H4 (cell line): ENCODE measurements at places on chromosomes 12 and 14.
A peak's percentile ranks its signal among the peaks of the same experiment; 100 is the strongest.

DNA sequence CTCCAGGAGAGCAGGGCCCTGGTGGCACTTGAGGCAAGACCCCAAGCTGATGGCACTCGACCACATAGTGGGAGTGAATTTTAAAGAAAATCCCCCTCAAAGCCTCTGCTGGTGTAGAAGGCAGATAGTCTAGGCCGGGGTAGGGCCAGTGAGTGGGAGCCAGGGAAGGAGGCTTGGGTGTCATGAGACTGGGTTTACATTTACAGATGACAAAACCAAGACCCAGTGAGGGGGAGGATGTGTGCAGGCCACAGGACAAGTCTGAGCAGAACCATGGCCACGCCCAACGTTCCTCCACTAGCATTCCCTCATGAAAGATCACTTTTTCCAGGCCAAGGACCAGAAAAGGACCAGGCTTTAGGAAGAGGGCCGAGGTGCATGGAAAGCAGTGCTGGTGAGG is 42.0 kb downstream of the EVL start:
- DNase-seq, result no peak

DNA sequence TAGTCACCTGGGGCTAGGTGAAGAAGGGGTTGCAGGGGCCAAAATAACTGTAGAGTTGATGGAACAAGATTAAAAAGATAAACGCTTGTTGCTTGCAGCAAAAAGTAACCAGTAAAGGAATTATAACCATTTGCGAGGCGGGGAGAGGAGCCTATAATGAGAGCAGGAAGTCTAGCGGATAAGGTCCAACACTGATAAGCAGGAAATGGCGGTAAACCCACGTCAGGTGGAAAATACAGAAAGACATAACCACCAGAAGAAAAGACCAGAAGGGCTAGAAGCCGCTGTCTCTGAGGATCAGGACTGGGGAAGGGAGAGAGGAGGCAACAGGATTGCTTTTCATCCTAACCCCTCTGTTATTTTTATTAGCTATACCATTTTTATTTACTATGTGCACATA is 303.3 kb downstream of the DPF3 start:
- DNase-seq, result no peak

DNA sequence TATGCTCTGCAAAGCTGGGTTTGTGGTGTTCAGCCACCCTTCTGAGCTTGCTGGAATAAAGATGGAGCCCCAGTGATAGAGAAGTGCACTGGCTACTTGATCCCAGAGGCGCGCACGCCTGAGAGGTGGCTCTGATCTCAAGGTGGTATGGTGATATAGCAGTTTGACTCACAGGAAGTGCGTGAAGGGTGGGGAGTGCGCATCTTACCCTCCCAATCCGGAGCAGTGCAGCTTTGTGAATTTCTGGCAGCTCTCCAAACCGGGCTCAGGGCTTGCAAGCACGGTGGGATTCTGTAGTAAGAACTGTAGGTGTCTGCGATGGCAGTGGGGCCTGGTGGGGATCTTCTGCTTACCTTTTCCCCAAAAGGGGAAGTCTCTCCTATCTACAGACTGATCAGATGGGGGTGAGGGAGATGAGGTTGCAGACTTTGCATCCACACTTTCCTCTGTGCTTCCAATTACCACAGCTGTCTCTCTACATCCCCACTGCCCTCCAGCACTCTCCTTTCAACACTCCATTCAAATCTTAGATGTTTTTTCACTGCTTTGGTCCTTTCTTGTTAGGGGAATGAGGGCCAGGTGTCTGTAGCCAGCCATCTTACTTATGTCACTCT is 197.4 kb upstream of the SLC38A2 start:
- no peak for DNase-seq

- no peak for DNase-seq
These were observed 204.9 kb upstream of the RMST start for GRCh38 chr12:97257726-97258125.

GRCh38 chr14:20435582-20436362 is at the start of gene KLHL33:
Gene KLHL33, minus strand, starts transcription at chr14:20436166. Its CDS starts 355 bp downstream, at chr14:20435811.
- DNase-seq, result no peak

GRCh38 chr12:19639781-19640415 is 200.6 kb downstream of the AEBP2 start:
- no peak for DNase-seq

DNA sequence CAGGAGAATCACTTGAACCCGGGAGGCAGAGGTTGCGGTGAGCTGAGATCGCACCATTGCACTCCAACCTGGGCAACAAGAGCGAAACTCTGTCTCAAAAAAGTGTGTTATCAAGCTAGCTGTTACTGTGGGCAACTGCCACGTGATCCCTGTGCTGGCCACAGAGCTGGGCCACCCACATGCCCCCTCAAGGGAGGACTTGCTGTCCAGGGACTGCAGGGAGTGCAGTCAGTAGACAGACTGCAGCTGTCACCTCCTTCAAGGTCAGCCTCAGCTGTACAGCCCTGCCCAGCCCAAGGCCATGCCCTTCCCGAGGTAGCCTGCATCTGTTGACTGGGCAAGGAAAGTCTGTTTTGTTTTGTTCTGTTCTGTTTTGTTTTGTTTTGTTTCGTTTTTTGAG is 46.6 kb upstream of the BICDL1 start:
- no peak for DNase-seq

DNA sequence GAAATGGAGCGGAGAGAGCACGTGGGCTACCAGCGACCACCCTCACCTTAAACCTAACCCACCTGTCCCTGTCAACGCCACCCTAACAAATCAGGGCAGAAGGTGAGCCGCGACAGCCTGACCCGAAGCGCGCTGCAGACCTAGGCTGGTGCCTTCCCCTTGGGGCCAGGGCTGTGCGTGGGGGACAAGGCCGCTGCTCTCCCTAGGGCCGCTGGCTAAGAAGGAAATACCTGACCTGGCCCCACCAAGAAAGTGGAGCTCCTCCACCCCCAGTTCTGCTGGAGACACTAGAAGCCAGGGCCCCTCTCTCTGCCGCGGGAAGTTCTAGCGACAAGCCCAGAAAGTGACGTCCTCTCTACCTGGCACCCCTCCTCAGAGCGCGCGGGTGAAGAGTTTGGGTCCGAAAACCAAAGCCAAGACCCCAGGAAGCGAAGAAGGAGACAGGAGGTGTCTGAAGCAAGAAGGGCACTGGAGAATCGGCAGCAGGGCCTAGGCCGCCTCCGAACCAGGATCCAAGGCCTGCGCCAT is 7.5 kb downstream of the SIX1 start:
- DNase-seq, result no peak

DNA sequence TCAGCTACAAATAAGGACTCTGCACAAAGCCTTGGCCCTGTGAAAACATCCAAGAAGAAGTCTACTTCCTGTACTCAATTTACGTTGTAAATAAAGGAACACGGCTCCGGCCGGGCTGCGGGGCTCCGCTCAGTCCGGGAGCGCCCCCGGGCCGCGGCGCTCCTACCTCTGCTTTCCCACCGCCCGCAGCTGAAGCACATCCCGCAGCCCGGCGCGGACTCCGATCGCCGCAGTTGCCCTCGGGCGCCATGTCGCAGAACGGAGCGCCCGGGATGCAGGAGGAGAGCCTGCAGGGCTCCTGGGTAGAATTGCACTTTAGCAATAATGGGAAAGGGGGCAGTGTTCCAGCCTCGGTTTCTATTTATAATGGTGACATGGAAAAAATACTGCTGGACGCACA is 502.3 kb upstream of the FOXG1 start:
- no peak for DNase-seq

- no peak for DNase-seq
These were observed 1.0 kb upstream of the CLIP1 start for GRCh38 chr12:122423258-122424165.

DNA sequence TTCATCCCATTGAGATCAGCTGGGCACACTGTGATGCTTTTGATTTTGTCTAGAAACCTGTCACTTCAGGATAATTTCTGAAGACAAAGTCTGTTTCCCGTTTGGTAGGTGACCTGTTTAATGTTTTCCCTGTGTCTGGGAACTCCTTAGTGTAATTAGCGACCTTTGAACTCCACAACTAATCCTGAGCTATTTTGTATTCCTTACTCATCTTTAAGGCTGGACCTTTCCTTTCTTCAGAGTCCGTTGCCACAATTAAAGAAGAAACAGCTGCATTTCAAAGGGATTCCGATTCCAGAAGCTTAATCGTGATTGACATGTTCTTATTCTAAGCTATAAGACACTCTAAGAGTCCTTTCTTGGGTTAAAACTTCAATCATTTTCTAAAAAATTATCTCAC is 22.0 kb downstream of the AP5M1 start:
- no peak for DNase-seq

DNA sequence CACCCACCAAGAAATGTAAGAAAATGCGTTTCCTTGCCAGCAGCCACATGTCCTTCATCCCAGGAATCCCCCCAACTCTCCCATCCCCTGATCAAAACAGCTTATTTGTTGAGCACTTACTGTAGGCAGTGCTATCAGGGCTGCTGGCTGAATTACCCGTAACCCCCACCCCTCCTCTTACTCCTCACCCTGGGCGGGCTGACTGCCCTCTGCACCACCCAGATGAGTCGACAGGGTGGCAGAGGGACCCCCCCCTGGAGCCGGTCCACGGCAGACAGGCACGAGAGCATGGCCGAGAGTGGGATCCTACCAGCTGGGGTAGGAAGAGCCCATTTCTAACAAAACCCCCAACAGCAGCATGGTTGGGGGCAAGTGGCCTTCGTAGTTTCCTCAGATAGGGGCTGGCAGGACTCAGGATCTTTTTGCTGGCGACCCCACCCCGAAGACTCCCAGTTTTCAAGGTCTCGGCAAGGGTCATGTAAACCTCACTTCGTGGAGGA is 1.1 kb upstream of the RHOF start:
- no peak for DNase-seq

DNA sequence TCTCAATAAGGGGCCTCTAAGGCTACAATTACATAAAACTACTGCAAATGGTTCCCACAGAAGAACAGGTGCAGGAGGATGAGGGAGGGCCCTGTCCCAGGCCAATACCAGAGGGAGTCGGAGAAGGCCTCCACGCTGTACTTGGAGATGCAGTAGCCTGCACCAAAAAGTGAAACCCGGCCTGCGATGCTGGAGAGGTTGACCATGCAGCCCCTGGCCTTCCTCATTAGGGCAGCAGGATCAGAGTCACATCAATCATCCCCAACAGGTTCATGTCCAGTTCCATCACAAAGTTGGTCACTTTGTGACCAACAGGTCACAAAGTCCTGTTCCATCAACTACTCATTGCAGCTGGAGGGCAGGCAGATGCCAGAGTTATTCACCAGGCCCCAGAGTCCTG is 23.0 kb downstream of the ZBTB39 start:
- DNase-seq, result no peak

GRCh38 chr14:58797010-58797429 is 159.3 kb downstream of the DACT1 start:
- no peak for DNase-seq

DNA sequence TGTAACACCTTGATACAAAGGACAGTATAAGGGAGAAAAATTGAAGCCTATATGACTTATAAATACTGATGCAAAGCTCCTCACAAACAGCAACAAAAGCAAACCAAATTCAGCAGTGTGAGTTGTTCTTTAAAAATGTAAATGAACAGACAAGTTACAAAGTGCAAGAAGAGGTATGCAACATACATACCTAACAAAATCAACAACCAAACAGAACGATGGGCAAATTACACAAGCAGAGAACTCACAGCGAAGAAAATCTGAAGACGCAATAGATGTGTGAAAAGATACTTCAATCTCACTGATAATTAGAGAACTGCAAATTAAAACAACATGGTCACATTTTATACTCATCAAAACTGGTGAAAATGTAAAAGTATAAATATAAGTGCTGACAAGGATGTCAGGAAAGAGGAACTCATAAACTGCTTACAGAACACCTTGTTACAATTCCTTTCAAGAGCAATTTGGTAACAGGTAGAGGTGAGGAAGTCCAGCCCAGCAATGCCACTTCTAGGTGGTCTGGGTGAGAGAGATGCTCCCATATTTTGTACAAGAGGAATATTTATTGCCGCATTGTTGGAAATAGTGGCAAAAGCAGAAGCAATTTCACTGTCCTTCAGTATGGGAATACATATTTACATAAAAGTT is 47.3 kb downstream of the CORO1C start:
- DNase-seq, result no peak

- peak; percentile 78 for DNase-seq
These were observed 744 bp upstream of the MYL6 start for GRCh38 chr12:56157201-56158028.

DNA sequence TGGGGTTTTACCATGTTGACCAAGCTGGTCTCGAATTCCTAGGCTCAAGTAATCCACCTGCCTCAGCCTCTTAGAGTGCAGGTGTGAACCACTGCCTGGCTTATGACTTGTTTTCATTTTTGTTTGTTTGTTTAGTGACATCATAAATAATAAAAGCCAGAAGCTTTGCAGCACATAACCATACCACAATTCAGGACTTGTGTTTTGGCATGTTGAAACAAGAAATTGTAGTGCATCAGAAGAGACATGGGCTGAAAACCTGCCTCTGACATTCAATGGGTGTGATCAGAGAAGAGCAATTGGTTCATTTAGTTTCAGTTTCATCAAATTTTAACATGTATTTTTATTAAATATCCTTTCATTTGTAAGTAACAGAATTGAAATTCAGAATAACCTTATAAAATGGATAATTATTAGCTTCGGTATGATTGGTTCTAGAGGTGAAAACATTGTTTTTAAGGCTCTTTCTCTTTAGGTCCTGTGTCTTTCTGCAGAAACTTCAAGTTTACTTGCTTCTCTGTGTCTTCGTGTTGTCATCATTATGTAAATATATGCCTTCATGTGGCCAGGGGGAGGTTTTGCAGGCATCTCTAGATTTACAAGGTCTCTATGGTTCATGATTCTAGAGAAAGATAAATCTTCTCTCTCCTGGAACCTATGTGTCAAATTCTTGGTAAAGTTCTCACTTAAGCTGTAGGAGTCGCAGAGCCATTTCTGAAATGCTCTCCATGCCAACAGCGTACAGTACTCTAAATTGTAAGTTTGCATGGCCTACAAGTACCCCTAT is 312.0 kb downstream of the KCNC2 start:
- no peak for DNase-seq

GRCh38 chr14:22464422-22465142 is 124.4 kb downstream of the DAD1 start:
- no peak for DNase-seq

DNA sequence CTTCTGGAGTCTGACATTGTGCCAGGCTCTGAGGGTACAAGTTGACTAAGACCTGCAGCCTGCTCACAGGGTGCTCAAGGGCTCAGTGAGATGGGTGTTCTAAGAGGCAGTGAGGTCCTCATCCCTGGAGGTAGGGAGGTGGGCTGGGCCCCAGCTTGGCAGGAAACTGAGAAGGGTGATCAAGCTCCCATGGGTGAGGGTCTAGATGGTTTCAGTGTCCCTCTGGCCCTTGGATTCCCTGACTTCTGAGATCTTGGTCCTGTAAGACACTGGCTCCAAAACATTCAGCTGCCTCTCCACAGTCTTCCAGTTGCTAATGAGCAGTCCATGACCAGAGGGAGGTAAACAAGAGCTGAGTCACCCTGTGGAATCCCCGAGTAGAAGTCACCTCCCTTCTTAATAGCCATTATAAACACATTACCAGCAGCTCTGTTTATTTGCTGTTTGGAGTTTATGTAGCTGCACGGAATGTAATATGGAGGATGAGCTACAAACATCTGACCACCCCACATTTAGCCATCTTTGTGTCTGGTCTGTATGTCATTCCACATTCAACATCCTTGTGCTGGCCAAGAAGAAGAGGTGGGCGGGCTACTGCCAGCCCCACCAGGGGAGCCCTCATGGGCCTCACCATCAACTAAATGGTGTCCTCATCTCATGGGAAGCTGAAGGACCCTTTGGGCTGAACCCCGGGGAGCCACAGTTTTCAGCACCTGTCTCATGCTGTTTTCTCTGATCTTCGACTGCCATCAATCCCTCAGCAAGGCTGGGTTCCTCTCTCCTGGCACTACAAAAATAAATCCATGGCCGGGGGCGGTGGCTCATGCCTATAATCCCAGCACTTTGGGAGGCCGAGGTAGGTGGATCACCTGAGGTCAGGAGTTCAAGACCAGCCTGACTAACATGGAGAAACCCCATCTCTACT is 37.2 kb upstream of the BDKRB2 start:
- peak; percentile 89 for DNase-seq
